ENCODE measurements at places on chromosomes 3 and 15.
A peak's percentile ranks its signal among the peaks of the same experiment; 100 is the strongest.

GRCh38 chr15:95923792-95924191, 406.7 kb upstream of the NR2F2 start:
- DNase-seq: no peak

- DNase-seq: peak; percentile 30
Observed at GRCh38 chr15:63860155-63860554, 26.4 kb upstream of the HERC1 start.

- DNase-seq: no peak
Observed at GRCh38 chr15:52290329-52290728, 5.3 kb downstream of the MYO5C start.

GRCh38 chr3:179088306-179088705, 16.7 kb upstream of the ZMAT3 start:
- no peak for DNase-seq

GRCh38 chr3:156599089-156599874, 44.4 kb upstream of the SSR3 start:
- no peak for DNase-seq

All from heart left ventricle (tissue), 16 donors.